Central memory CD8-positive, alpha-beta T cell (primary cell): ENCODE measurements at places on chromosomes 3 and 15.

DNA sequence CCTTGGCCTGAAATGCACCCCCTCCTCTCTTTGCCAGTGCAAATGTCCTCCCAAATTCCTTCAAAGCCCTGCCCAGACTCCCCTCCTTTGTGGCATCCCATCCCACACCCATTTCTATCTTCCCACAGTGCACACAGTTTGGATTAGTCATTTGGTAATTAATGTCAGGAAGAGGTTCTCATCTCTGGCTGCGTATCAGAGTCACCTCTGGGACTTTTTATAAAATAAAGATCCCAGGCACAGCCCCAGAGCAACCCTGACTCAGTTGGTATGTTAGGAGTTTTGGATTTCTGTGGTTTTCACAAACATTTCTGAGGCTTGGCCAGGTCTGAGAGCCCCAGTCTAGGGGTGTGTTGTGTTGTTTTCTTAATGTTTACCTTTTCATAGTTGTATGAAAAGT is 41.6 kb downstream of the C3orf20 start:
- no peak for DNase-seq

- DNase-seq, result no peak
Measured at GRCh38 chr3:195015021-195015420, 255.9 kb downstream of the XXYLT1 start.

DNA sequence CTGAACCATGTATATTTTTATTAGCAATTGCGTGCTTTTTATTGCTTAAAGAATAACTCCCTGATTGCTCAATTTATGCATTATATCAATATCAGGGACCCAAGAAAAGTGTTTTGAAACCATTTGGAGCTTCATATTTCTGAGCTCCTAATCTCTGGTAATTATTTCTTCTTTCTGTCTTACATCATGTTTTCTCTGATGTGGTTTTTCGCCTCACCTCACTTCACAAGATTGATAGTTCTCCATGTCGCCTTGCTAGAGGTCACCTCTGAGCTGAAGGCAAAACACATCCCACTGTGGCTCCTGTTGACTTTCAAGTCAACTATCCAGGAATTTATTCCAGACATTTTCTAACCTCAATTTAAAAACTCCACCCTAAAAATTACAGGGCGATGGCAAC is 837.4 kb downstream of the CADM2 start:
- no peak for DNase-seq

- no peak for DNase-seq
Measured at GRCh38 chr3:167870181-167870580, 134.7 kb downstream of the SERPINI1 start.

DNA sequence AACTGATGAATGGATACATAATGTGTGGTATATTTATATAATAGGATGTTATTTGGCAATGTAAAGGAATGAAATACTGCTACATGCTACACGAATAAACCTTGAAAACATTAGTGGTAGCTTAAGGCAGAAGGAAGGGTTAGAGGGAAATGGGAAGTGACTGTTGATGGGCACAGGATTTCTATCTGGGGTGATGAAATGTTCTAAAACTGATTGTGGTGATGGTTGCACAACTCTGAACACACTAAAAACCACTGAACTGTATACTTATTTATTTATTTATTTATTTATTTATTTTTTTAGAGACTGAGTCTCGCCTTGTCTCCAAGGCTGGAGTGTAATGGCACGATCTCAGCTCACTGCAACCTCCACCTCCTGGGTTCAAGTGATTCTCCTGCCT is 24.8 kb upstream of the SHISA5 start:
- DNase-seq, result no peak

DNA sequence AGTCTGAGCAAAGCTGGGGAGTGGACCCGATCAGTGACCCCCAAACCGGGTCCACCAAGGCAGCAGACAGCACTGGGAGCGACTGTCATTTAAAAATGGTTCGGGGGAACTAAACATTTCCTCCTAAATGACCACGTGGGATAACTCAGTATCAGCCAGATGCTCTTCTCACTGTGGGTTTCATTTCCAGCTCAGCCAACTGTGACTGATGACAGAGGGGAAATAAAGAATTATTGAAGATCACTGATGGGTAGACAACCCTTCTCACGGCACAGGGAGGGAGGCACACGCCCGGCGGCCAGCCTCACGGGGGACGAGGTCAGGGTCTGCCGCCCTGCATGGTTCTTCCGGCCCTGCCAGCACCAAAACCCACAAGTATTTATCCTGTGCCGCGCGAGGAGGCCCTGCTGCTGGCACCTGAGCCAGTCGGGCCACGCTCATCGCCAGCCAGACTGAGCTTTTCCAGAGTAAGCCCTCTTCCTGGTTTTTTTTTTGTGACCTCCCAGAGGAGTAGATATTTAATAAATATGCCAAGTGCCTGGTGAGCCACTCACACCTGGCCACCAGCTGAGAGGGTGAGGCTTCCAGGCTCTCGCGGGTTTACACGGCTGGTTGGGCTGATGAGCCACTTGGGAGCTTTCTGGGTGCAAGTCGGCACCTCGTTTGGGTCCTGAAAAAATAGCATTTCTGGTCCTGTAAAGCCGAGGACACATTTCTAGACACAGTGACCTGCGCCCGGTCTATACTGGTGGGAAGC is 6.2 kb downstream of the MELTF start:
- DNase-seq, result no peak

DNA sequence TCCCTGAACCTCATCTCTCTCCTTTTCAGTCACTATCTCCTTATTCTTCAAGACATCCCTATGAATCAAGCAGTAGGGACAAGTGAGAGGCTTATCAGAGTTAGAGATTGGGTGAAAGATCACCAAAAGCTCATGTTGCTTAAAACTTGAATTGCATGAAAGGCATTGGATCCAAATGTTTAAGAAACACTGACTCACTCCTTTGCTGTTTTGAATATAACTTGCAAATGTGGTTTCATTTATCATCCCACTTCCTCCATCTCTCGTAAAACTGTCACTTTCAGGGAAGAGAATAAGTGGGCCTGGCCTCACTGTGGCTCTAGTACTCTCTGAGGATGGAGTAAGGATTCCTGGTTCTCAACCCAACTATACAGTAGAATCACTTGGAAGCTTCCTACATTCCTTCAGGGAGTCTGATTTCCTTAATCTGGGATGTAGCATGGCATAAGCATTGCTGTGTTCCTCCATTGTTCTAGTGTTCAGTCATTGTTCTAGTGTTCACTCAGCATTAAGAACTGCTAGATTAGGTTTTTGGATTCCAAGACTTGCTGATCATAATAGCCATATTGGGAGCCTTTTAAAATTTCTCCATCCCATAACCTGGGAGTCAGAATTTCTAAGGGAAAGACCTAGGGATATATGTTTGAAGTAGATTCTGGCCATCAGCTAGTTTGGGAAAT is 171.8 kb downstream of the TMEM108 start:
- no peak for DNase-seq

DNA sequence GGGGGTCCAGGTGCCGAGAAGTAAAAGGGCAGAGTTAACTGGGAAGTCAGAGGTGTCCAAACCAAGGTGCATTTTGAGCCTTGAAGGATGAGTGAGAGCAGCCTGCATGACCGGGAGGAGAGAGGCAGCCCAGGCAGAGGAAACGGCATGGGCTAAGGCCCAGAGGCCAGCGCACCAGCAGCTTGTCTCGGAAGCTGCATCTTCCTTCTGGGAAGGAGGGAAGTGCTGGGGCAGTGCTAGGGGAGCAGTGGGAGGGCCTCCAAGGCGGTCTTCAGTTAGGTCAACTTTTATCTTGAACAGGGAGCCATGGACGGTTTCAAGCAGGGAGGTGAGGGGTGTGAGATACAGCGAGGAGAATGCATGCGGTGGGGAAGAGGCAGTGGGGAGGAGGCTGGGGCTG is 1.0 kb downstream of the H1-8 start:
- no peak for DNase-seq

- DNase-seq, result no peak
Measured at GRCh38 chr3:70242297-70242882, 70.0 kb downstream of the MDFIC2 start.

- no peak for DNase-seq
Measured at GRCh38 chr3:136653628-136654027, 98.5 kb downstream of the STAG1 start.

DNA sequence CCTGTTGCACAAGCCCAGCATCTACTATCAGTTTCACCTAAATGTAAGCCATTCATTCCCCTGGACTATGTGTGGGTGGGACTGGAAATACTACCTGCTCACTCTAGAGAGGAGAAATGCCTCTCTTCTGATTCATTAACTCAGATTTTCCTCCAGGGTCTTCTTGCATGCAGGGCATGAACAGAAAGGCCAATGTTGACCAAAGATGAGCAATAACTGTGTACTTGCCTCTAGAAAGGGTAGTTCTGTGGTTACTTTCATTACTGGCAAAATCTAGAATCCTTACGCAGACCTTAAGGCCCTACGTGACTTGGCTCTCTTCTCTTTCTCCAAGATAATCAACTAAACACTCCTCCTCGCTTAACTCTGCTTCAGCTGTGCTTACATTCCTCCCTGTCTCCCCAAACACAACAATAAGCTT is 81.4 kb upstream of the PSMD6 start:
- DNase-seq, result no peak

- DNase-seq, result no peak
Measured at GRCh38 chr3:151404316-151404715, 19.8 kb upstream of the P2RY12 start.

GRCh38 chr3:187996609-187997008 is 157.3 kb upstream of the LPP start:
- no peak for DNase-seq

GRCh38 chr3:1456781-1457311 is 364.0 kb downstream of the CNTN6 start:
- DNase-seq, result no peak

DNA sequence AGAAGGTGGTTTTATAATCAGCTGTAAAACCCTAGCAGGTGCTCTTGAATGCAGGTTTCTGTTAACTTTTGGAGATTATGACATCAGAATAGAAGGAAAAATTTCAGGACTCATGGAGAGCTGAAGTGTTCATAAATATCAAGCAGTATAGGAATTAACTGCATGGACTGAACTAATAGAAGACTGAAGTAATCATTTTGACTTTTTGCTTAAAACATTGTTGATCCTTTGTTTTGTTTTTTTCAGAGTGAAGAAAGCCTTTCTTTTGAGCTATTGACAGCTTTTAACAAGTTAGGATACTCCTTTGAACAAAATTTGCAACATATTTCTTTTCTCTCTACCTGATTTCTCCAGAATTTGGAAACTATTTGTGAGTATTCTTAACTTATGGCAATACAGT is 70.6 kb upstream of the DAZL start:
- DNase-seq, result no peak

DNA sequence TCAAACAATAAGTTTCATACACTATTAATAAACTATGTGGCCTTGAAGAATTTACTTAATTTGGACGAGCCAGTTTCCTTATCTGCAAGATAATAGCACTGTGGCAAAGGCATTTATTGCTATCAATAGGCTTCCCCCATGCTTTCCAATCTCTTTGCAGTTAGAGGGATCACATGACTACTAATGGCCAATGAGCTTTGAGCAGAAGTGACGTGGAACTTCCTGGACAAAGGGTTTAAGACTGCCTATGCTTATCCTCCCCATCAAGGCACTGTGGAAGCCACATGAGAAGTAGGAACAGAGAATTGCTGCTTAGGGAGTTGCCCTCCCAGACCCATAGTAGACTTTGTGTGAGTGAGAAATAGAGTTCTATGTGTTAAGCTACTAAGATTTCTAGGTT is 16.7 kb upstream of the ZMAT3 start:
- DNase-seq, result no peak

DNA sequence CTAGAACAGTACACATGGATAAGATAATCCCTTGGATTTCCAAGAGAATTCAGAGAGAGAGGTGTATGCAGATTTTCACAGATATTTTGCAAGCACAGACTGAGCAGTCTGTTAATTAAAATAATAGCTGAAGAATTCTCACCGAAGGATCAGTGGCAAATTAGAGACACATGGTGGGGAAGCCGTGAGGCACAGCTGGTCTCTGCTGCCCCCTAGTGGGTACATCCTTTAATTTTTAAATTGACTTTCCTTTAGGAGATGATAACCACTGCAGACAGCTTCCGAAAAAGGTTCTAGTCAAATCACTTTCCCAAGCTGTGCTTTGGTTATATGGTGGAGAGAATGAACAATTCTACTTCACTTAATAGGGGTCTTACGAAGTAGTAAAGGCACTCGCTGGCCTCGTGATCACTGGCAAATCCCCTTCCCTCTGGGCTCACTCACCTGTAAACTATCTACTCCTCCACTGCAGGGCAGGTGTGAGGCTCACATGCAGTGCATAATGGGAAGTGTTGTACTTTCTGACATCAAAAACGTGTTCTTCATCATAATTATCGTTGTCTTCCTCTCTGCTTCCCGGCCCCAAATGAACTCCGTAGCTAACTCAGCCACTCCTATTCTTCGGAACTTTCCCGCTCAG is 19.5 kb downstream of the MESD start:
- DNase-seq, result peak; percentile 38

DNA sequence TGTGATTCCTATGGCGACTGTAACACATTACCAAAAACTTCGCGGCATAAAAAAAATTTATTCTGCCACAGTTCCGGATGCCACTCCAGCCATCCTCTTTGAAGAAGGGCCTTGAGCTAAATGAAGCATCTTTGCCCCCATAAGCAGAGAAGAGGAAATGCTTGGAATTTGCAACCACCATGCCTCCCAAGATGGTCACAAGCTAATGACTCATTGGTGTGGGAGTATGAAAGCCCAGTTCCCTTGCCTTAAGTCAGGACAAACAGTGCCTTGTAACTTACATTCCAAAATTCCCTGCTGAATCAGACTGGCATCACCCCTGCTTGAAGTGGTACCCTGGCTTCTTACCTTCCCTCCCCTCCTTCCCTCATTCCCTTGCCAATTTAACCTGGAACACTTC is 1077.4 kb downstream of the EPHA3 start:
- no peak for DNase-seq

DNA sequence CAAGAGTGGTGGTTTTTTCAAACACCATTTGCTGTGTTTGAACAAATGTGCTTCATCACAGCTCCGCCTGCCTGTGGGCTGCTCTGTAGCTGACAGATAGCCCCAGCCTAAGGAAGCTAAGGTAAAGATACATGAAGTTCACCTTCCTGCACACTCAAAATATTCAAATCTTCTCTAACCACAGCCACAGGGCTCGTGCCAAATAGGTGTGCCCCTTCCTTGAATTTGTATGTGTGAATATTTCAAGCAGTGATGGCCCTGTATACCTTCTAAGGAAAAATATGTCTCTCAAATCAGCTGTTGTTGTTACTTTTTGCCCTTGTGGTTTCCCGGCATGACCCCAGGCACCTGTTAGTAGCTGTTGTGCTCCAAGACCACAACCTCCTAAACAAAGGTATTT is 92.8 kb downstream of the CCNL1 start:
- peak; percentile 38 for DNase-seq

DNA sequence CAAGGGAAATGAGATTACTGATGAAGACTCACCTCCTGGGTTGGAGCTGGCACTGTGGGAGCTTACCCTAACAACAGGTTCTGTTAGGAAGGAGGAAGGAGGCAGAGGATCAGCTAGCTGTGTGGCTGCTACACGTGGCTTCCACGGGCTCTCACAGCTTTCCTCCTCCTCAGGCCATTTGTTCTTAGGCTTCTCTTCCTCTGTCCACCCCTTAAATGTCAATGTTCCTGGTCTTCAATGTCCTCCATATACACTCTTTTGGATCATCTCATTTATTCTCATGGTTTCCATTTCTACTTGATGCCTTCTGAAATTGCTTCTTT is 5.0 kb downstream of the PIGZ start:
- no peak for DNase-seq

GRCh38 chr3:16050641-16051467 is 123.6 kb upstream of the GALNT15 start:
- no peak for DNase-seq

GRCh38 chr15:41559239-41559782 is 299 bp downstream of the TYRO3 start:
- no peak for DNase-seq
